ENCODE measurements at places on chromosomes 1 and 21.

- no peak for DNase-seq
Measured at GRCh38 chr1:110176299-110176956, 26.1 kb downstream of the SLC6A17 start.

DNA sequence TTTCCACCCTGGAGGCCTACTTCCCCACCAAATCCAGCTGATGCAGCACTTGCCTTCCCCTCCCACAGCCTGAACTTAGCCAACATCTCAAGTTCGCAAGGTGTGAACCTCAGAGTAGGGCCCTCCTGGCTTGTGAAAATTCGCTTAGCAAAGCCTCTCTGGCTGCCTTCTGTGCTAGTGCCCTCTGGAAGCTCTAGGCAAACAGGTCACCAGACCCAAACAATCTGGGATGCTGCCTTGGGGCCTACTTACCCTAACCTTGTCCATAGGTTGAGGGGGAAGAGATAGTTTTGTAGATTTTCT, 30.3 kb upstream of the TRABD2B start:
- DNase-seq: no peak

GRCh38 chr1:220878191-220879075, 810 bp upstream of the HLX start:
- DNase-seq: no peak

- DNase-seq: no peak
Measured at GRCh38 chr1:2192031-2192995, 2.3 kb downstream of the FAAP20 start.

DNA sequence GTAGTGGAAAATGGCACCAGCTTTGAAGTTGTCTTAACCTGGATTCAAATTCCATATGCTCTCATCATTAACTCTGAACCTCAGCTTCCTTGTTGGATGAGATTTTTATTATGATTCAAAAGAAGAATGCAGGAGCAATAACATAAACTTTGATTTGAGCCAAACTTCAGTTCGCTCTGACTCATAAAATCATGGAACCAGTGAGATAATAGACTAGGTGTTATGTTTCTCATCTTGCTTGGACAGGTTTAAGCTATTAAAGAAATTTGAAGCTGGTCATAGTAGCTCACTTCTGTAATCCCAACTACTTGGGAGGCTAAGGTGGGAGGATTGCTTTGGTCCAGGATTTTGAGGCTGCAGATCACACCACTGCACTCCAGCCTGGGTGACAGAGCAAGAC, 172.8 kb downstream of the CLEC20A start:
- no peak for DNase-seq

DNA sequence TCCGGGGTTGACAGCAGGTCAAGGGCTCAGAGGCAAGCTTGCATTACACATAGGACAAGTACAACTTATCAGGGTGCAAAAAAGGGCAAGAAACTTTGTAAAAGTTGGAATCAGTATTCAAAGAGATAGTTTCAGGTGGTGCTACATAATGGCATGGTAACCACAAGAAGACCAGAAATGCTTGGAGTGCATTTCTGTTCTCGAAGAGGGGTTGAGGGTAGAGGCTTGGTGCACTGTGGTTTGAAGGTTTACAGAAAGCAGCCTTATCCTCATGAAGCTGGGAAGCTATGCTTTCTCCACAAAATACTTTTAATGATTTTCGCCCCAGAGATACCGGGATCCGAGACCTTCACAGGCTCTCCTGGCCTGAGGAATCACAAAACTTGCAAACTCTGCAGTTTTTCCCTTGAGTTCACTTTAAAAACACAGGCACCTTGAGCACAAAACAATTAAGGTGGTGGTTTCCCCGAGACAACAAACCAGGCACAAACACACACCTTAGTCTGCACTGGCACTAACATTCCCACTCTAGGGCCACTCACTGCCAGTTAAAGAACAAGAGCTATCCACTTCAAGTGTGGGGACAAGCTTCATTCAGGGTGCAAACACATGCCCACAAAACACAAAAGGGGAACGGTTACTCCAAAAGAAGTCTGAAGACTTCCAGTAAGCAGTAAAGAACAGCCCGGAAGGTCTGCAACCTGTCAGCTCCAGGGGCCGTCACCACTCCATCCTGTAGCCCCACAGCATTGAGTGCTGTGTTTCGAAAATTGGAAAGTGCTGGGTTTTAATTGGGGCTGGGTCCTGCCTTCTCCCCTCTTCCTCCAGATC, 29.8 kb upstream of the NFIA start:
- DNase-seq: no peak

- no peak for DNase-seq
Measured at GRCh38 chr1:54252371-54252936, 52.5 kb downstream of the MRPL37 start.

GRCh38 chr1:194717941-194718340, 1531.5 kb upstream of the B3GALT2 start:
- no peak for DNase-seq

GRCh38 chr21:28883931-28884330, 108.7 kb downstream of the LTN1 start:
- no peak for DNase-seq

DNA sequence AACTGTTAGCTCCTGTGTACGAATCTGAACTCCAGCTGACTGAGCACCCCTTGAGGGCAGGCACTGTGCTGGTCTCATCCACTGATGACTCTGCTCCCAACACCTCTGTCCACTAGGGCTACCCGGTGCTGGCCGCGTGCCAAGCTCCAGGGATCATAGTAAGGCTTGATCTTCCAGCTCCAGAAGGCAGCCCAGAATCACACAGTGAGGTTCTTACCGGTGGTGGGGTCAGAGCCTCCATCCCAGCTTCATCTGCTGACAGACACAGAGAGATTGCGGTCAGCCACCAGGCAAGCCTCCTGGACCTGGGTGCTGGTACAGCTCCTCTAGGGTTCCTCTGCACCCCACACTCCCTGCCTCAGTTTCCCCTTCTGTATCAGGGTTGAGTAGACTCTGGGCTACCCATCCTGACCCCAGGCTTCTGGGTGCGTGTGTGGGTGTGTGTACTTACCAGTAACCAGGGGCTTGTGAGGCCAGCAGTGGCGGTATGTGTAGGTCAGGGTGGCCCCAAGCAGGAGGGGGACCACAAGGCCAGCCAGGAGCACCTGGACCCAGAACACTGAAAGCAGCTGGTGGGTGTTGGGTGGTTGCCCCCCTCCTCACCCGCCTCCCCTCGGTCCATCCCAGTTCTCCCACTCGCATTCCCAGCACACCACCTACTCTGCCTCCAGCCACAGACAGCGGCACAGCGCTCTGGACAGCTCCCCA, 3.4 kb downstream of the TNFRSF25 start:
- no peak for DNase-seq

DNA sequence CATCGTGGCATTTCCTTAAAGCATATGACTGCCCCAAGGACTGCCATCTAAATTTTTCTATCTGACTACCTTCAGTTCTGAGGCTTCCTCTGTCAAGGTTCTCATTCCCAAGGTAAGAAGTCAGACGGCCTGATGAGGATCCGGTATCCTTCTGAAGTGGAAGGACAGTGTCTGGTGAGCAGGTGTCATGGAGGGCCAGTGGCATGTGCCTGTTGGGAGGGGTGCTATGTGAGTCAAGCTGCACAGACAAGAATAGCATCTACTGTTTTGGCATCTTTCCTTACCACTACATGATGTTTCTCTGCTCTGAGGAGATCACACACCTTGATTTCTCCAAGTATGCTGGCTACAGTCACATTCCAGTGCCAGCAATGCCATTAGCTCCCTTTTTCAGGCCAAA, 99.6 kb upstream of the RGS1 start:
- no peak for DNase-seq

DNA sequence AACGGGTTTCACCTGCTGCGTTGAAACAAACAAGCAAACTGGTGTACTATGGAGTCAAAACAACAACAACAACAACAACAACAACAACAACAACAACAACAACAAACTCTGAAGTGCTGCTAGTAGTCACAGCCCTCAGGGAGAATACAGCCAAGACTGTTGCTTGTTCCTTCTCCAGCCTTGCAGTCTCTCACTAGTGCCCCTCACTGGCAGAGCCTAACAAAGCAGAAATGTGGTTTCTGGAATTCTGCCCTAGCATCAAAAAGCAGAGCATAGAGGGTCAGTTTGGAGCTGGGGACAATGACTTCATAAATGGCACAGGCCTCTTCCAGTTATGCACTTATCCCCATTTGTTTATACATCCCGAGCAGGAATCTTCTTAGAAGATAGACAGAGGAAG, 187.4 kb downstream of the KCNK2 start:
- DNase-seq: no peak

DNA sequence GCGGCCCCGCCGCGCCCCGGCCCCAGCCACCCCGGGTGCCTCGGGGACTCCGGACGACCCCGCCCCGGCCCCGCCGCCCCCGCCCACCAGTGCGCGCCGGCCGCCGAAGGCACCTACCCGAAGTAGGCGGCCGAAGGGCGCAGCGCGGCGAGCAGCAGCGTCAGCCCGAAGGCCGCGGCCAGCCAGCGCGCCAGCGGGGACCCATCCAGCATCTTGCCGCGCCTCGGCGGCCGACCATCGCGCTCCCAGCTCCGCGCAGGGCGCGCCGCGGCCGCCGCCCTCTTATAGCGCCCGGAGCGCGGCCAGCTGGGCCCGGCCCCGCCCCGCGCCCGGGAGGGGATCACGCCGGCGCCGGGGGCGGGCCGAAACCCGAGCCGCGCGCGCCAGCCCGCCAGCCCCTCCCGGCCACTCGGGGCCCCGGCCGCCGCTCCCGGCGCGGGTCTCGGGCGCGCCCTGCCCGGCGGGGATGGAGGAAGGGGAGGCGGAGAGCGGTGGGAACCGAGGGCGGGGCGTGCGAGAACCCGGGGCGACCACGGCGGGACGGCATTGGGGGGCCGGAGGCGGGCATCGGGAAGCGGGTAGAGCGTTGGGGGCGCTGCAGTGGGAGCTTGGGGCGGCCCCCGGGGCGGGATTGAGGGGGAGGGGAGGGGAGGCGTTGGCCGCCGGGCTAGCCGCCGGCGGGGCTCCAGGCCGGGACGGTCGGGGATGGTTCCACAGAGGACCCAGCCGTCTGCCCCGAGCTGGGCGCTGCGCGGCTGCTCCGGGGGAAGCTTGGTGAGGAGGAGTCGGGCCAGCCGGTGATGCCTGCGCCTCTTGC, at the start of gene WNT9A:
WNT9A (minus strand) TSS at position 257 of the 817 bp plus-strand sequence; CDS start at position 212, 45 bp downstream.
- DNase-seq: no peak

GRCh38 chr21:38661197-38661871, 144.4 kb upstream of the ETS2 start:
- DNase-seq: no peak

DNA sequence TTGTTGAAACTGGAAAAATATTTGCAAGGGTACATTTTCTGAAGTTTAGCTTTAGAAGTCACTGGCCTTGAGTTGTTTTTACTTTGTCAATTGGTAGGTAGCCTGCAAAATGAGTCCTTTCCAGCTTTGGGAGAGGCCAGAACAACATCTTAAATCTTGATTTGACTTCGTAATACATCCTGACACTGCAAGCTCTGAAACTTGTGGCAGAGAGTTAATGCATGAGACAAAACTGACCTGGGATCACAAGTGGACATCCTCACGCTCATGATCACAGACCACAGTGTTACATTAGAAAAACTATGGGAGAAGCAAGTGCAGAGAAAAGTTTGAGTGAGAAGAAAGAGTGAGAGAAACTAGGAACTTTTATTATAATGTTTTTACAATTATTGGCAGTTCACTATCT, 550.9 kb downstream of the USP25 start:
- DNase-seq: no peak

DNA sequence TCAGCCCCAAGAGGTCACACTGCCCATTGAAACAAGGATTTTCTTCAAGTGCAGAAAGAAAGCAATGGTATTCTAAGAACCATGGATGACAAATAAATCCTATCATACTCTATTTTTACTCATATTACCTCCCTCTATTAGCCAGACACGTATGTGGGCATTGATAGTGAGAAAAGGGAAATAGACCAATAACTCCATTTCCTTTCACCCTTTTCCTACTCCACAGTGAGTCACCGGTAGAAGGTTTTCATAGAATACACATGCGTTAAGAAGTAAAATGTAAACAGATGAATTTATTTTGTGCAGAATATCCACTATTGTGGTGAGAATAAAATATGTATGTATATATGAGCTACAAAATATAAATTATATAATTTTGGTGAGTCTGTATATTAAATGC, 568.9 kb upstream of the ADGRL4 start:
- no peak for DNase-seq

GRCh38 chr1:178781533-178782330, 56.7 kb downstream of the RALGPS2 start:
- no peak for DNase-seq

Data from stimulated activated CD4-positive, alpha-beta T cell treated with anti-CD3 and anti-CD28 coated beads, Interleukin-2, amount 100 ng/mL, for 4 hours (primary cell).